Tongue (tissue), 3 donors: ENCODE measurements at places on chromosomes 2 and 18. TPM values are rescaled to one million over a fixed set of nuclear protein-coding genes. Genes with fewer than 3 reads are reported as not detected.

The INHBB gene
- total RNA-seq, result 2.8 TPM

The RGPD4 gene
- not detected for total RNA-seq

The NTSR2 gene
- total RNA-seq, result not detected

The PROM2 gene
- total RNA-seq, result 12.6 TPM

The MOGAT1 gene
- total RNA-seq, result not detected

The FHOD3 gene
- total RNA-seq, result 33.0 TPM

GRCh38 chr2:60998628-60999545 lies 18.6 kb upstream of the PEX13 start:
- peak; percentile 72 for DNase-seq

- no peak for DNase-seq
Observed at GRCh38 chr2:164896634-164897355, 55.2 kb upstream of the COBLL1 start.

- DNase-seq, result no peak
Observed at GRCh38 chr2:2919574-2920365, 457.8 kb downstream of the EIPR1 start.

DNA sequence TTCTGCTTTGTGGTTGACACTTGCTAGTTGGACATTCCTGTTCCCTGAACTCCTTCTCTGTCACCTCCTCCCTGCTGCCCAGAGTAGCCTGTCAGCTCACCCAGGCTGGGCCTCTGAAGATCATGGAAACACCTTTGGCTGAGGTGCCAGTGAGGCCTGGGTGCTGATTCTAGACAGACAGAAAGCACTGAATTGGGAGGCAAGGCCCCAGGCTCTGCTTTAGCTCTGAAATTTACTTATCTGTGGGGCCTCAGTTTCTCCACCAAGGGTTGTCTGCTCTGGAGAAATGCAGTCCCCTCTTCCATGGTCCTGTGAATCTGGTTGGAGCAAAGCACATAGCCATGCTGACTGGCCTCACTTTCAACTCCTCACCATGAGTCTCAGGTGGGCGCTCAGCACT lies 104.6 kb upstream of the SIX3 start:
- no peak for DNase-seq

DNA sequence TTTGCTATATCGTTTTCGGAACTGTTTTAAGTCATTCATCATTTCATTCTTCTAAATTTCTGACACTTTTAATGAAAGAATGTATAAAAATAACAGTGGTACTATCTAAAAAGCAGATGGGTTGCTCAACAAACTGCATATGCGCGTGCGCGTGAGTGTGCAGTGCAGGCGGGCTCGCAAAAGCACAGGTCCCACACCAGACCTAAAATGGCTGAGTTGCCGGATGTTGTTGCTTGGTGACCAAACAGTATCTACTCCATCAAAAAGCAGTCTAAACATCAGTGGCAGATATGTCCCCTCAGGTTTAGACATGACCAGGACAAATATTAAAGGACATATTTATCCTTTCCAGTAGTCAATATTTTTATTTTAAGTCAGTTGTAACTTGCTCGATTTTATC lies 5.1 kb downstream of the NOL4 start:
- peak; percentile 6 for DNase-seq

GRCh38 chr2:101256316-101256715 lies 3.6 kb downstream of the CNOT11 start:
- DNase-seq, result no peak

GRCh38 chr2:135512099-135512498 lies 18.9 kb downstream of the ZRANB3 start:
- no peak for DNase-seq

DNA sequence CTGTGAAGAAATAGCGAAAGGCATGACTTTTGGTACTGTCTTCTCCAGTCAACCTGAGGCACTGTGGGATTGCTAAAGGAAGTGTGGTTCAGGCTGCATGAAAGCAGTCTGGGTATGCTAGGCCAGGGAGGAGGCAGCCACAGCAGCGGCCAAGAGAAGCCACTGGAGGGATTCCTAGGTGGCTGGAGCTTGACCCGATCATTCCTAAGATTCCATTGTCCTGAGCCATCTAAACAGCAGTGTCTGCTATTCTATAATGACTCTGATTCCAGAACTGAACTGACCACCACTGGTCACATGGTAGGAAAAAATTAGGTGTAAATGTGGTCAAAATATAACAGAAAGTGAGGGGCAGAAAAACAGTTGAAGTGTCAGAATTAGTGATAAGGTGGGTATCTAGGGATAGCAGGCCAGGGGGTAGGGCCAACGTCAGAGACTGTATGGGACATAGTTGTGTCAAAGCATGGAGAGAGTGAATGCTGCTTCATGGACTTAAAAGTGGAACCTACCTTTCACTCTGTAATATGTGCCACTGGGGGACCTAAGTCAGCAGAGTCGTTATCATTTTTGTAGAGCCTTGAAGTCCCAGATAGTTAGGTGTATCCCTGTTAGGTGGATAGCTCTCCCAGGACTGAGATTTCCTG lies 204.6 kb downstream of the CTNNA2 start:
- no peak for DNase-seq

GRCh38 chr2:170723446-170723958 lies 8.4 kb downstream of the SP5 start:
- DNase-seq, result no peak

- DNase-seq, result no peak
Observed at GRCh38 chr2:148553332-148553887, 91.1 kb upstream of the EPC2 start.
